Stimulated activated CD4-positive, alpha-beta T cell treated with anti-CD3 and anti-CD28 coated beads, Interleukin-4, amount 100 ng/mL, for 1 hour (primary cell): ENCODE measurements at places on chromosomes 6 and 20.

DNA sequence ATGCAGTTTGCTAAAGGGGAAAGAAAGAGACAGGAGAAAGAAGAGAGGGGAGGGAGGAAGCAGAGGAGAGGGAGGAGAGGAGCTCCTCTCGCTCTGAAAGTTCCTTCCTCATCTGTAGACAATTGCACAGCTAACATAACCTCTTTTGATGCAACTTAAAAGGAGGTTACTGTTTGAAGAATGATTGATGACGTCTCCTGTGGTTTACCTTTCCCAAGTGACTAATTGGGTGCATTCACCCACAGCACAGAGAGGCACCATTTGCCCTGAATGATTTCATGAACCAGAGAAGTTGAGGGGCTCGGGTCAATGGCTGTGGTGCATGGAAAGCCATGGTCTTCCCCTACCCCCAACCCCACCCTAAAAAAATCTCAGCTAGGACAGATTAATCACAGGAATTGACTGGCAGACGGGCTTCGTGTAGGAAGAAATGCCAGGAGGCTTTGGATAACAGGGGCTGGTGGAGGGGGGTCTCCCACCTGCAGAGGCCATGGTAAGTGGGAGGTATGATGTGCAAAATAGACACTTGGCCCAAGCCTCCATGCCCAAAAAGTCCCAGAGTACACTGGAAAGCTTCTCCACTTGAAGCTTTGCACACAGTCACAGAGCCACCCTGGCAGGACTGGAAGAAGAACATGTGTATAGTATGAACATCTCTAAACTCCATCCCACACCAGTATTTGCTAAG, 213.7 kb downstream of the ANKRD60 start:
- no peak for DNase-seq

DNA sequence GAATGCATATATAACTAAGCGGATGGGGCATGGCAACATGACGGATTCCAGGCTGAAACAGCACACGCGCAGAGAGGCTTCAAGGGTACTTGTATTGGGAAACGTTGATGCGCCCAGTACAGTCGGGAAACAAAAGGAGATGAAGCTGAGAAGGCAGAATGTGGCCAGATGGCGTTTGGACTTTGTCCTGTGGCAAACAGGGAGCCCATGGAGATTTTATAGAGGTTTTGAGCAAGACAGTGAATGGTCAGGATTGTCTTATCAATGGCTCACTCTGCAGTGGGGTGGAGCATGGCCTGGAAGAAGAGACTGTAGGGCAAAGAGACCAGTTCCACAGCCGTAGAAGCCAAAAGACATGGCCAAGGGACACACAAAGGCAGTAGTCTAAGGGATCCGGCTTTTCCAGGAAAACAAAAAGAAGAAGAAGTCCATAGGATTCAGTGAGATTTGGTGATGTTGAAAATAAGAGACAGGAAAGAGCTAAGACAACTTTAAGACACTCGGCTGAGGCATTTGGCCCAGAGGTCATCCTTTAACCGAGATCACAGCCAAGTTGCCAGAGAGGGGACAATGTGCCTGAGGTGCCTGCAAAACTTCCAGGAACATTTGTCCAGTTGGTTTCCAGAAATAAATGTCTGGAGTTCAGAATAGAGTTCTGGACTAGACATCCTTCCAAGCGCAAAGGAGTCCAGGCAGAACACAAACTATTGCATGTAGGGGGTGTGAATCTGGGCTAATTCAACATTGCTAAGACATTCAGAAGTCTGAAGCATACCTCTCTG, 123.0 kb upstream of the RREB1 start:
- DNase-seq: no peak

- DNase-seq: no peak
Measured at GRCh38 chr6:31385041-31385440, 18.4 kb upstream of the MICA start.

GRCh38 chr20:53654932-53655624, 61.4 kb upstream of the ZNF217 start:
- no peak for DNase-seq

GRCh38 chr20:63957690-63958441, 1.6 kb upstream of the UCKL1 start:
- DNase-seq: peak; percentile 61

- no peak for DNase-seq
Measured at GRCh38 chr20:16760431-16761304, 12.5 kb downstream of the OTOR start.
